Activated CD8-positive, alpha-beta T cell treated with anti-CD3 and anti-CD28 coated beads, Interleukin-2, amount 10 ng/mL, durations not matched to agents 7 days and 5 days (primary cell): ENCODE measurements at places on chromosomes 1 and 21.
A peak's percentile ranks its signal among the peaks of the same experiment; 100 is the strongest.

DNA sequence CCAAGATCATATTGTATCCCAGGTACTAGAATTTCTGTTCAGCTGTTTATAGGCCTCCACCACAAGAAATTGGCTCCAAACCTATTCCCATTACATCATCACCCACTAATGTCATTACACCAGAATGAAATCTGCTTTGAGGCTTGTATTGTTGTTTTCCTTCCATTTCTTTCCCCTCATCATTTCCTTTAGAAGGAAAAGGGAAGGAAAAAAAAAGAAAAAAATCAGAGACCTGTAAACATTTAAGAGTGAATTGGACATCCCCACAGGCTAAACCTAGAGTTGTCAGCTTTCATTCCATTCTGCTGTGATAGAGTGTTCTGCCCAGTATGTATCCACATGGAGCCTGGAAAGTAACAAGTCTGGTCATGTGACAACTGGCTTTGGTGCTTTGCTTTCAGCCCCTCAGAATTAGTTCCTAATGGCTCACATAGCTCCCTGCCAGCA lies 44.6 kb downstream of the NFYC start:
- no peak for DNase-seq

GRCh38 chr1:84888753-84889152 lies 4.3 kb downstream of the LPAR3 start:
- DNase-seq: no peak

GRCh38 chr1:206524739-206525364 lies 17.5 kb downstream of the RASSF5 start:
- DNase-seq: no peak

- DNase-seq: no peak
Observed at GRCh38 chr1:232669981-232670747, 40.2 kb upstream of the SIPA1L2 start.

GRCh38 chr1:168966636-168967035 lies 139.9 kb upstream of the ATP1B1 start:
- no peak for DNase-seq

GRCh38 chr1:160437432-160438316 lies 37.3 kb downstream of the VANGL2 start:
- DNase-seq: peak; percentile 57
